T-helper 22 cell (primary cell): ENCODE measurements at places on chromosomes 11 and 22.
A peak's percentile ranks its signal among the peaks of the same experiment; 100 is the strongest.

DNA sequence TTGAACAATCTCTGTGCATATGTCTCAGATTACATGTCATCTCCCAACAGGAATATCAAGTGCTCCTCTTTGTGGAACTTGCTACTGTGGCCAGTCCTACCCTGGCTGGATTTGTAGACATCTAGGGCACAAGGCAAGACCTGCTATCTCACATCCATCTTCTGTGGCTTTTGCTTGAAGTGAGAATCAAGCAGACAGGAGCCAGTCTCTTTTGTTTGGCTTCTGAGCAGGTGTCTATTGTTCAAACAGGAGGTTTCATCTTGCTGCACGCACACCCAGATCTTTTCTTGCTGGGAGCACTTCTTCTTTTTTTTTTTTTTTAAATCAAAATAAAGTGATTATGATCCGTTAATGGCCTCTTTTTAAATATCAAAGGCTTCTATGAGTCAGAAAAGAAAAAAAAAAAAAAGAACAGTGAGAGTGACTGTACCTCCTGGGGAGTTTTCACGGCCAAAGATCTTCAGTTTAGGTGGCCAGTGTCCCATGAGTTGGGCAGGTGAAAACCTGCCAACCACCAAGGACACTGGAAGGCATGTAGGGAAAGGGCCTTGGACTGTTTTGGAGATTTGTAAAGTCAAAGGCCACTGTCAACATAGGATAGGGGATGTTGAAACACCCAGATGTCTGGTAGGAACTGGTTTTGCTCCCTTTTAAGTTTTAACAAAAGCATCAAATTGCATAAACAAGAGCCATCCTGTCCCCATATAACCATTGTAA lies 78.1 kb downstream of the CD44 start:
- DNase-seq, result peak; percentile 49

GRCh38 chr11:97557399-97557798 lies 1167.6 kb downstream of the JRKL start:
- DNase-seq, result no peak

DNA sequence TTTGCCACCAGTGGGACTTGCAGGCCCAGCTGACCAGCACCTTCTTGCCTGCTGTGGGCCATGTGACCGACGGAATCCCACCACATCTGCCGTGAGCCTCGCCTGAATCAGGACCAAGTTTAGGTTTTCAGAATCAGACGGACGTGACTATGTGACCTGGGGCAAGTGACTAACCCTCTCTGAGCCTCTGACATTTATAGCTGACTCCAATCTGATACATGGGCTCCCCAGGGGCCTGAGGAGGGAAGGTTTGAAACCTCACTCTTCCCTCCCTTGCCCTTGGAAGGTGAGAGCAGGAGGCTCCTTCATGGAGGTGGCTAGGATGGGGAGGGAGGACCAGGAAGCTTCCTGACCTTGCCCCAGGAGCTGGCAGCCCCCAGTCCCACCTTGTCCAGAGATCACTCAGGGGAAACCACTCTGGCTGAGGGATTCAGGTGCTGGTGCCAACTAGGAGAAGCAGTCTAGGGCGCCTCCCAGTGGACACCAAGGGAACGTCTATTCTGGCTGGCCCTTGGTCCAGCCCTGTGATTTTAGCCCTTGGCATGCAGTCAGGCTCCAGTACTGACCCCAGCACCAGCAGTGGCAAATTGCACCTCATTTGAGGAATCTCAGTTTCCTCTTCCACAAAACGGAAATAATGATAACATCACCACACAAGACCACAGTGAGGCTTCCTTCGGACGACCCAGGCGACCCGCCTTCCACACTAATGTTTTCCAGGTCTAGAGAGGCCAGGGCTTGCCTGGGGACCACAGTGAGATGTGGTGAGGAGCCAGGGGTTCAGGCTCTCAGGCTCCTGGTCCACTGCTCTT lies 47.2 kb upstream of the SYT7 start:
- DNase-seq, result no peak

DNA sequence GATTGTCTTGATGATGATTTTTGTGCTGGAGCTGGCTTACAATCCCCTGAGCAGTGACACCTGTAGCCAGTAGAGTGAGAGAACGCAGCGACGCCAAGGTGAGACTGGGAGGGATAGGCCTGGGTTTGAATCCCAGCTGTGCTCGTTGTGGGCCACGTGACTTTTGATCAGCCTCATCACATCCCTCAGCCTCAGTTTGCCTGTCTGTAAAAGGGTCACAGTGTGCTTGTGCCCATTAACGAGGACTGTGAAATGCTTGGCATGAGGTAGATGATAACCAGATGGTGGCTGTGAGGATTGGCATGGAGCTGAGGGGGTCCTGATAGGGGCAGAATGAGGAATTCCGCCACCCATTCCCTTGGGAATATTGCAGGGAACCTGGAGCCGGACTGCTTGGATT lies 9.6 kb downstream of the KIAA1671 start:
- DNase-seq, result no peak

- no peak for DNase-seq
Observed at GRCh38 chr11:16861862-16862261, 123.4 kb downstream of the C11orf58 start.

DNA sequence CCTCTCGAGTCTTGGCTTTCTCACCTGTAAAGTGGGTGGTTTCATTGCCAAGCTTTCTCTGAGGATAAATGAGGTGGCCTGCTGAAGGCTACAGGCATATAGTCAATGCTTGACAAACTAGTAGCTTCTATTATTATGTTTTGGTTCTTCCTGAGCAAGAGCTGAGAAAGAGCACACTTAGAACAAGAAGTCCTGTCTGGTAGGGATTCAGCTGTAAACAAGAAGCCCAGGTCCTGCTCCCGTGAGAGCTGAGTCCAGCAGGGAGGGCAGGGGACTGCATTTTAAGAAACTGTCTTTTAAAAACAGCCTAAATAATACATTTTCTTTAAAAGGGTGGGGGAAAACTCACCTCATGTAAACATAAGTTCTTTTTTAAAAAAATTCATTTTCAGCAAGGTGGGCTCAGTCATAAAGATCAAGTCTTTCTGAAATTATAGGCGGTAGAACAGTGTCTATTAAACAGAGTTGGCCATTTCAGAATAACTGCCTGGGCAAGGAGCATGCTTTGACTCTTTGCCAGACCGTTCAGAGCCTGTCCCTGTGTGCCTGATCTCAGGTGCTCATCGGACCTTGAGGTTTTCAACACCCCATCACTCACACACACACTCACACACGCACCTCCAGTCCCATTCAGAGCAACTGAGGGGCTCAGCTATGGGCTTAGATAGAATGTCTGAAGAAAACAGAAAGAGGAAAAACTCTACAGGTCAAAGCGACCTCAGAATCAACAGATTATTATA lies 29.2 kb upstream of the MYO18B start:
- DNase-seq, result no peak

DNA sequence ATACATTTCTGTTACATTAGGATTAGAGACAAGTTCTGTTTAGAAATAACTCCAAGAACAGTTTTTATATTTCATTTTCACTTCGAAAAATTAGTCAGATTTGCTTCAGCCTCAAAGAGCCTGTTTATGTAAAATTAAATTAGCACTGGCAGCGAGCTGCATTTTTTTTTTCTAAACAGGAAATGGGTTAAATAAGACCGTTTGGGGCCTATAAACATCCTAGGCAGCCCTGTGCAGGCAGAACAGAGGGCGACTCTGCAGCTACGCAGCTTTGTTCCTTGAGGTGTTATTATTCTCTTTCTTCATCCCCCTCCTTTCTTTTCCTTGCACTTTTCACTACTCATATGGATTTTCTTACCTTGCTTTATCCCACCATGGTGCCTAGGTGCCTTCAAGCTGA lies 48.7 kb downstream of the CWC15 start:
- no peak for DNase-seq

GRCh38 chr22:34800260-34800980 lies 265.5 kb upstream of the ISX start:
- DNase-seq, result no peak

- DNase-seq, result no peak
Observed at GRCh38 chr11:109166441-109166840, 255.5 kb upstream of the C11orf87 start.

- no peak for DNase-seq
Observed at GRCh38 chr11:66369073-66369894, 2.3 kb downstream of the SLC29A2 start.

GRCh38 chr22:20118300-20119020 lies 1.4 kb upstream of the TRMT2A start:
- no peak for DNase-seq

DNA sequence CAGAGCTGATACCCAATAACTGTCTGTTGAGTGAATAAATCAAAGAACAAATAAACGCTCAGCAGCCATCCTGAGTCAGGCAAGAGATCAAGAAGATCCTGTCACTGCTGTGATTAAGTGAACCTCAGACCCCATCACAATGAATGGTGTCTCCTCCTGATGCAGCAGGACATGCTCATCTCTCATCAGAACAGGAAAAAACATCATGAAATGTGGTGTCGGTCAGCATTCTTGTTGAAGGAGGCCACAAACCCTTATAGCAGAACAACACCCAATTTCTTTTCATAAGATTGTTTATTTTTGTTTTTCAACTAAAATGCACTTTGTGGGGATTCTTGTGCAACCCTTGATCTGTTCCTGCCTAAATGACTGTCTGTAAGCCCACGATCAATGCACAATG lies 60.3 kb downstream of the SYTL2 start:
- DNase-seq, result peak; percentile 16

- no peak for DNase-seq
Observed at GRCh38 chr11:79159657-79160450, 281.0 kb downstream of the TENM4 start.

DNA sequence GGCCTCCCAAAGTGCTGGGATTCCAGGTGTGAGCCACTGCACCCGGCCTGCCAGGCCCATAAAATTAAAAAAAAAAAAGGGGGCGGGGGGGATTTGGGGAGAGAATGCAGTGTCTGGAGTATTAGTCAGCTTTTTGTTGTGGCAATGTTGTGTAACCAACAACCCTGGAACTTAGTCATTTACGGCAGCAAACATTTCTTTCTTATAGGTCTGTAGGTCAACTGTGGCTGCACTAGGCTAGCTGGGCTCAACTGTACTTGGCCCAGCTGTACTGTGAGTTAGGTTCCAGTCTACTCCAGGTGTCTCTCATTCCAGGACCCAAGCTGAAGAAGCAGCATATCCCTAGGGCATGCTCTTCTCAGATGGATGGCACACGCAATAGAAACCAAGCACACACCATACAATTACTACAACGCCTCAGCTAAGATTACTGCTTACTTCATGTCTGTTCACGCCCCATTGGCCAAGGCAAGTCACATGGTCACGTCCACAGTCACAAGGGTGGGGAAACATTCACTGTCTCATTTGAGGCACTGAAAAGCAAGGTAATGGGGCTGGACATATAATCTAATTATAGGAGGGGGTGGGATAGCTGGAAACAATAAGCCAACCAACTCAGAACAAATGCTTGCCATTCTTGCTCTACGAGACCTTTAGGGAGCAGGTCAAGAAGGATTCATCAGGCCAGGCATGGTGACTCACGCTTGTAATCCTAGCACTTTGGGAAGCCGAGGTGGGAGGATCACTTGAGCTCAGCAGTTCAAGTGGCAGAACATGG lies 10.4 kb upstream of the SPINDOC start:
- no peak for DNase-seq

DNA sequence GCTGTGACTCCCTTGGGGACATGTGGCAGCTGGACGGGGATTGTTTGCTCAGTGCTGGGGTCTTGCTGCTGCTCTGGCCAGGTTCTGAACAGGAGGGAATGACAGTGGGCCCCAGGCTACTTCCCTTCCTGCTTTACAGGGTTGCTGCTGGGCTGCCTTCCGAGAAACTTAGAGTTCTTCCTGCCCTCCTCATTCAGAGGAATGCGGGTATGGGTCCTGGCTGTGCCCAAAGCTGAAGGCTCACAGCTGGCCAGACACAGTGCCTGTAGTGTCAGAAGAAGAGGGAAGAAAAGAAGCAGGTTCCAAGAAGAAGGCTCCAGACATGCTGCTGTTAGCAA lies 108.3 kb upstream of the PARVA start:
- DNase-seq, result no peak

- no peak for DNase-seq
Observed at GRCh38 chr22:25853501-25854284, 111.7 kb downstream of the MYO18B start.

GRCh38 chr11:15816260-15816871 lies 540.0 kb downstream of the SOX6 start:
- DNase-seq, result no peak

DNA sequence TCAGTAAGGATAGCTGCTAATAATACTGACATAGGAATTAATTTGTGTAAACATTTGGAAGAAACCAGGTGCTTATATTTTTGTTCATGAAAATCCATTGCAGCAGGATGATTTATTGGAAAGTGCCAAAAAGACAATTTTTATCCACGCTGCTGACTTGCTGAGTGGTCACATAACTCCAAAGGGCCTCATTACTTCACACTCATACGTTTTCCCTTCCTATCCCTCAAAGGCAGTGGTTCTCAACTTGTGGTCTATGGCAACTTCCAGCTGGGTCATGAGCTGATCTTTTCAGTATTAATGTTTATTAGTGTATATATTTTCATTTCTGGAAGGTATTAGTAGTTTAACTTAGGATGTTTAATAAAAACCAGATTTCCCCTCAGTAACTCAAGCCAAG lies 178.1 kb downstream of the UVRAG start:
- no peak for DNase-seq

DNA sequence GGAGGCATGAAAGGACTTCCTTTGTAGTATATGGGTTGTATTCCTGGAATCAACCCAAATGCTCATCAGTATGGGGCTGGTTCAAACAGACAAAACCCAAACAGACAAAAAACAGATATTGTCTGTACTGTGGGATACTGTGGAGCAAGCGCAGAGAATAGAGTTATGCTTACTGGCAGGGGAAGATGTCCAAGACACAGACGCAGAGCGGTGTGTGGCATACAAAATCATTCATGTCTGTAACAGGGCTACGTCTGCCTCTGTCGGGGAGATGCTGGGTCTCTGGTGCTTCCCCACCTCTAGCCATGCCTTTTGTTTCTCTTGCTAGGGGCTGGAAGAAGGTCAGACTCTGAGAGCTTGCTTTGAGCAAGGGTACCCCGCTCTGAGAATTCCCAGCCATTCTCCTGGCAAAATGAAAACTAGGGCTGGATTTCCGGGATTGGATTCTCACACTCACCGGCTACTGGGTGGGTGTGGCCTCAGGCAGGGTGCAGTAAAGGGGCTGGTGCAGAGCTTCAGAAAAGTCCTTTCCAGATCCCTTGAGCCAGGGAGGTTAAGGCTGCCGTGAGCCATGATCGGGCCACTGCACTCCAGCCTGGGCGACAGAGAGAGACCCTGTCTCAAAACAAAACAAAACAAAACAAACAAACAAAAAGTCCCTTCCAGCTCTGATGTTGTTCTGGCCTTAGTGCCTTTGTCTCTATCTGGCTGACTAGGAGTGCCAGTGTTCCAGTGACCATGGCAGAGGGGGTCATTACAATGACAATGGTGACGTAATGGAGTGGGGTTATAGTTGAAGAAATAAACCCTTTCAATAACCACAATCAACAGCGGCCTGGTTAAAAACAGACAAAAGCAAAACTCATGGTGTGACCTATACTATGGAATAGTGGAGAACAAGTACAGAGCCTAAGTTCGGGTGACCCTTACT lies 2.9 kb upstream of the ABCC8 start:
- no peak for DNase-seq

GRCh38 chr22:42803389-42803788 lies 53.7 kb downstream of the ARFGAP3 start:
- no peak for DNase-seq

- DNase-seq, result no peak
Observed at GRCh38 chr11:114060392-114061047, 1.0 kb downstream of the ZBTB16 start.

- no peak for DNase-seq
Observed at GRCh38 chr11:102630598-102631448, 5.7 kb upstream of the MMP20 start.

GRCh38 chr22:27792452-27793161 lies 8.9 kb downstream of the MN1 start:
- no peak for DNase-seq
